Globus pallidus (tissue), 1 donor: ENCODE measurements at places on chromosomes 7 and 10.

- no peak for DNase-seq
Measured at GRCh38 chr7:4792537-4793126, 17.2 kb downstream of the AP5Z1 start.

GRCh38 chr10:125370578-125370977 is 210.2 kb upstream of the CTBP2 start:
- DNase-seq: no peak

- no peak for DNase-seq
Measured at GRCh38 chr7:99422186-99422585, 13.4 kb downstream of the BUD31 start.

- peak; percentile 31 for DNase-seq
Measured at GRCh38 chr10:44070282-44070681, 314.6 kb downstream of the CXCL12 start.

GRCh38 chr10:81725851-81726250 is 149.1 kb upstream of the NRG3 start:
- DNase-seq: no peak

GRCh38 chr7:142323706-142324105 is 65.8 kb upstream of the PRSS58 start:
- DNase-seq: peak; percentile 53

DNA sequence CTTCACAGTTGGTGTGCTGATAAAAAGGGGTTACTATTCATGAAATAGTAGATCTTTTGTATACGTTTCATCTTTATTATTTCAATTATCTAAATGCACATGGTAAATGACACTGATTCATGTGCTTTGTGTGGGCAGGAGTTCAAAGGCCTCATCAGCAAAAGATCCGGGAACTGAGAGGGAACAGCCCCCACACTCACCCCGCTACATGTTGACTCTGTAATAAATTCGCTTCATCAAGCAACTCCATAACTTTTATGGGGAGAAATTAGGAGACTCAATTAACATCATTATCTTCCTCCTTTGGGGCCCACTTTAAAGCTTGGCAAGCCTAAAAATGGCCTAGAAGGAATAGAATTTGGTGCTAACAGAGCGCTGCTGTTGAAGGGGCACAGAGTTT is 250.7 kb upstream of the BMPER start:
- no peak for DNase-seq
